ENCODE measurements at places on chromosomes 12 and 14.

DNA sequence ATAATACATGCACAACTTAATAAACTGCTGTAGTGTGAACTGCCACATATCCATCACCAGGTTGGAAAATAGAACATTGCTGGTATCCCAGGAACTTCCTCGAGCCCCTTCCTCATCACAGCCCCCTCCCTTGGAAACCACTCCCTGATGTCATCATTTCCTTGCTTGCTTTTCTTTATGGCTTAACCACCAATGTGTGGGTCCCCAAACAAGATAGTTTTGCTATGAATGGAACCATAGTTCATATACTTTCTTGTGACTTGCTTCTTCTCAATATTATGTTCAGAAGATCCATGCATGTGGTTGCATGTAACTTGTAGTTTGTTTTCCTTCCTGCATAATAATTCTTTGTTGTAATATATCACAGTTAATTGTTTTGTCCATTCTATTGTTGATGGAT lies 8.9 kb upstream of the WNT5B start:
- no peak for DNase-seq

DNA sequence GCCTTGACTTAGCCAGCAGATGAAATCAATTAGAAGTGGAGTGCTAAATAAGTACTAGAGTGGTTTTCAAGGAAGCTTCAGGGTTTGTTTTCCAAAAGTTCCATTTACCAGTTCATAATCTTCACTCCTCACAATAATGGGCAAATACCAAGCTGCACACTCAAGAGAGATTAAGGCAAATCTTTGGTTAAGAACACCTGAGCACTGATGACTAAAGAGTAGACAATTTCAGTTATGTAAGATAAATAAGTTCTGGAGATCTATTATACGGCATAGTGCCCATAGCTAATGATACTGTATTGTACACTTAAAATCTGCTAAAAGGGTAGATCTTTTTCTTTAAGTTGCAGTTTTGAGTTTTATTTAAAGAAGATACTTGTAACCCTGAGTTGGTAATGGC lies 125.0 kb downstream of the ARMH4 start:
- DNase-seq, result no peak

DNA sequence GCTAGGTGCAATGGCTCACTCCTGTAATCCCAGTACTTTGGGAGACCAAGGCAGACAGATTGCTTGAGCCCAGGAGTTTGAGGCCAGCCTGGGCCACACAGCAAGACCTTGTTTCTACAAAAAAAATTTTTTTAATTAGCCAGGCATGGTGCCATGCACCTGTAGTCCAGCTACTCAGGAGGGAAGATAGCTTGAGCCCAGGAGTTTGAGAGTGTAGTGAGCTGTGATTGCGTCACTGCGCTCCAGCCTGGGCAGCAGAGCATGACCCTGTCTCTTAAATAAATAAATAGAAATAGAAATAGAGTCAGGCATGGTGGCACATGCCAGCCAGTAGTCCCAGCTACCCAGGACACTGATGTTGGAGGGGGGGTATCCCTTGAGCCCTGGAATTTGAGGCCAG lies 36.7 kb upstream of the CLIP1 start:
- no peak for DNase-seq

- DNase-seq, result no peak
Measured at GRCh38 chr14:21015312-21015711, 9.5 kb downstream of the NDRG2 start.

- DNase-seq, result no peak
Measured at GRCh38 chr14:99481745-99482099, 513 bp downstream of the CCNK start.

Measured in CD4-positive, alpha-beta T cell treated with Interleukin-6 for 4 hours (primary cell).